ENCODE measurements at places on chromosomes 1 and 21. TPM values are rescaled to one million over a fixed set of nuclear protein-coding genes. Genes with fewer than 3 reads are reported as not detected.

RIPK4 gene
- 12.6 TPM for total RNA-seq

CYYR1 gene
- 3.5 TPM for total RNA-seq

TNFSF4 gene
- 3.7 TPM for total RNA-seq

PRKCZ gene
- 7.6 TPM for total RNA-seq

KRTAP19-3 gene
- total RNA-seq, result not detected

RXFP4 gene
- not detected for total RNA-seq

DLGAP3 gene
- total RNA-seq, result 0.24 TPM

FASLG gene
- 0.71 TPM for total RNA-seq

LHX8 gene
- 0.05 TPM for total RNA-seq

NBPF10 gene
- 0.66 TPM for total RNA-seq

ANGPTL3 gene
- total RNA-seq, result not detected

RBP7 gene
- total RNA-seq, result 4.2 TPM

OPTC gene
- 0.09 TPM for total RNA-seq

CYP4A22 gene
- not detected for total RNA-seq

GNG12 gene
- 14.8 TPM for total RNA-seq

CD5L gene
- total RNA-seq, result 1.2 TPM

REN gene
- 0.66 TPM for total RNA-seq

PBX1 gene
- 12.7 TPM for total RNA-seq

ETV3L gene
- 0.14 TPM for total RNA-seq

LDLRAD1 gene
- not detected for total RNA-seq

SPATA46 gene
- total RNA-seq, result not detected

CCDC30 gene
- total RNA-seq, result 1.9 TPM

CCDC185 gene
- not detected for total RNA-seq

B3GALT2 gene
- total RNA-seq, result 0.38 TPM

PTP4A2 gene
- total RNA-seq, result 748 TPM

ITSN1 gene
- total RNA-seq, result 7.4 TPM

AIM2 gene
- total RNA-seq, result 3.8 TPM

KCNK2 gene
- total RNA-seq, result 0.57 TPM

ATP1A4 gene
- total RNA-seq, result 0.28 TPM

STPG1 gene
- total RNA-seq, result 3.3 TPM

CASZ1 gene
- total RNA-seq, result 1.8 TPM

RCSD1 gene
- 95.8 TPM for total RNA-seq

LORICRIN gene
- 0.33 TPM for total RNA-seq

CR1 gene
- 1.5 TPM for total RNA-seq

OR6N1 gene
- total RNA-seq, result not detected

PEX11B gene
- total RNA-seq, result 32.9 TPM

Data from thymus (tissue), 14 donors.